Germinal center (tissue), 1 donor: ENCODE measurements at places on chromosomes 2 and 18.
A peak's percentile ranks its signal among the peaks of the same experiment; 100 is the strongest.

DNA sequence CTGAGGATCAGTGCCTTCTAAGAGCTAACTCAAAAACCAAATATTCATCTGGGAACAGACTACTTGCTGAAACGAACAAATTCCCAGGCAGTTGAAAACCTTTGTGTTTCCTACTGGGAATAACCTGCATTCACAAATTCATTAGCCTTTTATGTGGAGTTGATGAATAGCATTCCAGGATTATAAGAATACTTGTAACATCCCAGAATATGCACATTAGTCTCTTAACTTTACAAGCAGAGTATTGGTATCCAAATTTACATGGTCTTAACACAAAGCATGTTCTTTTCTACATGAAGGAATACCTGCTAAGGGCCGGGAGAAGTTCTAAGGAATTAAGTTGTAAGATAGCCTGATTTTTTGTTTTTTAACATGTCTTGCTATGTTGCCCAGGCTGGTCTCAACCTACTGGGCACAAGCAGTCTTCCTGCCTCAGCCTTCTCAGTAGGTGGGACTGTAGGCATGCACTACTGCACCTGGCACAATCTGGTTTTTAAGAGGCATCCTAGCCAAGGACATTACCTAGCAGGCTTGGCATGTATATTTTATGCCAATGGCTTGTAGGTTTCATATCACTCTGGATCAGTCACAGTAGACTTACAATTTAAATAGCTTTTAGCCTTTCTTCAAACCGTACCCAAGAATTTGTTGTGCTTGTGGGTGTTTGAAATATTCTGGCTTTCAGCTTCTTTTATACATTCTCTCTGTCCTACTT is 50.7 kb downstream of the MGAT5 start:
- DNase-seq, result no peak

GRCh38 chr2:106095478-106096298 is 98.4 kb downstream of the UXS1 start:
- no peak for DNase-seq

- no peak for DNase-seq
Measured at GRCh38 chr2:119888680-119889079, 124.2 kb upstream of the EPB41L5 start.

GRCh38 chr2:32553829-32554432 is 73.9 kb upstream of the TTC27 start:
- peak; percentile 58 for DNase-seq

- DNase-seq, result peak; percentile 35
Measured at GRCh38 chr2:174326161-174327020, 8.4 kb upstream of the SP9 start.

DNA sequence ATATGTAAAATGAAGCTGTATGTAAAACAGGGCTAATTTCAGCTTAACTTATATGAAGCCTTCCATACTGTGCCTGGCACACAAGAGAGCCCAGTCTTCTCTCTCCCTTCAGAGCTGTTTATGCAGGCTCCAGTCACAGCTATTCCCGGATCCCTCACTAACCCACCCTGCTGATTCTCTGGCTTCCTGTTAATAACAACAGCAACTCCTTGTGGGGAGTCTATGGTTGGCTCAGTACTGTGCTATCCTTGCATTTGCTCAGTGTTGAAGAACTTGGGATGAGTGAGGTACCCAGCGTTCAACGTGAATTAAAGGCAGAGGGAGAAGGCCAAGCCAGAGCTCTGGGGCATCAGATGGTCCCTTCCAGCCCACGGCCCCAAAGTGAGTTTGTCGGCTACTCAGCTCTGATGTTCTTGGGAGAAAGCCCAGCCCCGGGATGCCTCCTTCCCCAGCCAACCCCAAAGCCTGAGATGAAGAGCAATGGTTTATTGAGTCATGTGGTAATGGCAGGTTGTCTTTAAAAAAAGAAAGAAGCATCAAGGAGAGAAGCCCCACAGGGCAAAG is 43.2 kb downstream of the PSD4 start:
- no peak for DNase-seq

GRCh38 chr2:59584958-59585357 is 968.5 kb downstream of the BCL11A start:
- no peak for DNase-seq

DNA sequence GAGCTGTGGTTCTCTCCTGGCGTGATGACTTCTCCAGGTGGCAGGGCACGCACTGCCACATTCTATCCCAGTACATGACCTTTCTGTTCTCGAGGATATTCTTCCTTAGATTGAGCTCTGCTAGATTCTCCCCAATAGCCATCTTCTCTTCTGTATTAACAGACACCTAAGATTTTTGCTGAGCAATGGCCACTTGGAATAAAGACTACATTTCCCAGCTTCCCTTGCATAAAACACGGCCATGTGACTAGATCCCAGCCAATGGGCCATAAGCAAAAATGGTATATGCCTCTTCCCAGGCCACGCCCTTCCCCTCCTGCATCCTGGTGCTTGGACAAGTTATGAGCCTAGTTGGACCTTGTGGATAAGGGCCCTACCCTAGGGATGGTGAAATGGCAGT is 82.1 kb downstream of the EIF2AK3 start:
- no peak for DNase-seq

DNA sequence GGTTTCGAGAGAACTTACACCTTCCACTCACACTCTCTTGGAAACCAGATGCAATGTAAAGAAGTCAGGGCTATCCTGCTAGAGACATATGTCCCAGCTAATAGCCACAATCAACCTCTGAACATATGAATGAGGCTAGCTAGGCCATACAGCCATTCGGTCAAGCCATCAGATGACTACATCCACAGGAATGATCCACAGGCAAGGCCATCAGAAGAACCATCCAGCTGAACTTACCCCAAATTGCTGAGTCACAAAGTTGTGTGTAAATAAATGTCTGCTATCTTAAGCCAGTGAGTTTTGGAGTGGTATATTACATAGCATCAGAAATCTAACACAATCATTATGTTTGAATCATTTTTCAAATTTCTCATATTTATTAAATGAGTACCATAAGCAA is 5.2 kb upstream of the SPAST start:
- no peak for DNase-seq

DNA sequence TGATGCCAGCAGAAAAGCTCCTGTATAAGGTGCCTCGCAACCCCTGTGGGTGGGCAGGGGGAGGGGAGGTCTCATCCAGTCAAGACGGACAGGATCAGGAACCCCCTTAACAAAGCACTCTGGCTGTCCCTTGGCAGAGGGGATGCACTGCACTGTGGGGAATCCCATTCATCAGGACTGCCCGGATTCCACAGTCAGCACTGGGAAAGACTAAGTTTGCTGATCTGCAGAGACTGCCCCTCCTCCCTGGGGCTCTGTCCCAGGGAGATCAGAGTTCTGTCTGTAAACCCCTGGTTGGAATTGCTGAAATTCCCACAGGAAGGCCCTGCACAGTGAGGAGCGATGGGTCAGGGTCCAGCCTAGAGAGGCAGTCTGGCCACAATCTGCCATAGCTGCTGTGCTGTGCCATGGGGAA is 149.5 kb upstream of the RBBP8 start:
- DNase-seq, result no peak

- no peak for DNase-seq
Measured at GRCh38 chr18:76823587-76824011, 1.2 kb downstream of the ZNF236 start.

DNA sequence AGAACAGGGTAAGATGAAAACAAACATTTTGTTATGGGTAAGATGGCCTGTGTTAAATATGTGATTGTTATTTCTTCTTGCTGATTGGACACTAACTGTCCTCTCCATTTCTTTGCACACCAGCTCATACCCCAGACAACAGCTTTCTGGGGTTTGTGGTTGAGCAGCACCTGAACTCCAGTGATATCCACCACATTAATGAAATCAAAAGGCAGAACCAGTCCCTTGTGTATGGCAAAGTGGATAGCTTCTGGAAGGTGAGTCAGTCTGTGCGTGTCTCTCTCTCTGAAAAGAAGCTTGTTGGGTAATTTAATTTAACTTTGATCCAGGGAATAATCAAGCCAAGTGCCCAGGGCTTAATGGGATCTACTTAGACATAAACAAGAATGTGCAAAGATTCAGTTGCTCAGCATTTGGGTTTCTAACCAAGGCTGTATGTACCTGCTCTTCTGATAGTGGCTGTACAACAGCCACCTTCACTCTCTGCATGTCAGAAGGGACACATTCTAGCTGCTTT is 108.3 kb downstream of the MGAT5 start:
- DNase-seq, result no peak

- no peak for DNase-seq
Measured at GRCh38 chr2:187419808-187420207, 28.2 kb downstream of the CALCRL start.

GRCh38 chr2:20137131-20137571 is 85.7 kb upstream of the LAPTM4A start:
- no peak for DNase-seq

DNA sequence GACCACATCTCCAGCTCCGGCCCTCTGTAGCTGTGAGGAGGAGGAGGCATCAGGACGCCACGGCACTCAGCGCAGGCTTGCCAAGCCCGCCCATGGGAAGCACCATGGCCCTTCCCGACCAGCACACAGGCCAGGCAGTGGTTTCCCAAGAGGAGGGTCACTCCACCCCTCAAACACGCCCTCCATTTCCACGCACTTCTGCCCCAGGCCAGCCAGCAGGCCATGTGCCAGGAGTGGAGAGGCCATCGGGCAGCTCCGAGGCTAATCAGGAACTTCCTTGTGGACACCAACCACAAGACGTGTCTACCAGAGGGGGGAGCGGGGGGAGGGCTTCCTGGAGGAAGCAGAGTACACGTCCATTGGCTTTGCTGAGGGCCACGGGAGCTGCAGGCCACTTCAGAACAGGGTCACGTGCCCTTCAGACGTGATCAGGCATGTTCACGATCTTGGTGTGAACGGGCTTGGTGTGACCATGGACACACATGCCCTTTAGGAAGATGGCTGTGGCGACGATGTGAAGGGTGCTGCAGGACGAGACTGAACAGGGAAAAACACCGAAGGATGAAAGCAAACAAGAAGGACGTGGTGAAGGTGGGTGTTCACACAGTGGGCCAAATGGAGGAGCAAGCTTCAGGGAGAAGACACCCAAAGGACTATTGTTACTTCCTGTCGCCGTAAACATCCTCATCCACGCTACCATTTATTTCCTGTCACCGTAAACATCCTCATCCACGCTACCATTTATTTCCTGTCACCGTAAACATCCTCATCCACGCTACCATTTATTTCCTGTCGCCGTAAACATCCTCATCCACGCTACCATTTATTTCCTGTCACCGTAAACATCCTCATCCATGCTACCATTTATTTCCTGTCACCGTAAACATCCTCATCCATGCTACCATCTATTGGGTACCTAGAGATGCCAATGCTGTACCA is 6.5 kb upstream of the MTERF4 start:
- DNase-seq, result no peak

GRCh38 chr2:28702415-28702861 is 49.2 kb upstream of the PPP1CB start:
- DNase-seq, result no peak

DNA sequence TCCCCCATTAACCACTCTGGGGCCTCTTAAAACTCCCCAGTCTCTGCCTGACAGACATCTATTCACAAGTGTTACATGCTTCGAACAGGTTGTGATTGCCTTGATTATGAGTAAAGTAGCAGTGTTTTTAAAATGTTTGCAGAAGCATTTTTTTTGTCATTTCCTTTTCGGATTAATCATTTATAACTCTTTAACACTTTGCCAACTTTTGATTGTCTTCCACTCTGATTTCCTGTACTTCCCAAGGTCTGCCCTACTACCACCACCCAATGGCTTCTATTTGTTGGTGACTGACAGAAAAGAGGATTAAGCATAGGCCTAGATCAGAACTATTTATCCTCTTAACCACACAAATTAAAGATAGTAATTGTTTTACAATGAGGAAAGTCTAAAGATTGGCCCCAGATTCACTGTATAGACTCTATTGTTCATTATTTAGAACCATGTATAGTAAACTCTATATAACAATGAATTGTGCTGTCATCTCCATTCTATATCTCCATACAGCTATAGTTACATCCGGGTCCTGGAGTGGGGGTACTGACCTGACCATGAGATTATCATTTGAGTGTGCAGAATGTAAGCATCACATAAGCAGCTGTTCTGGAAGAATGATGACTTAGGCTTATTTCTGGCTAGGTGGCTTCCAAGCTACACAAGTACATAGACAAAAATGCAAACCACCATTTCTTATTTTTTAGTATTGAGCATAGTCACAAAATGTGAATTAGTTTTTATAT is 110.3 kb upstream of the RBMS1 start:
- DNase-seq, result no peak

GRCh38 chr18:34871435-34871834 is 161.3 kb downstream of the DTNA start:
- DNase-seq, result no peak

- DNase-seq, result no peak
Measured at GRCh38 chr18:66707473-66707872, 103.6 kb upstream of the CDH19 start.

DNA sequence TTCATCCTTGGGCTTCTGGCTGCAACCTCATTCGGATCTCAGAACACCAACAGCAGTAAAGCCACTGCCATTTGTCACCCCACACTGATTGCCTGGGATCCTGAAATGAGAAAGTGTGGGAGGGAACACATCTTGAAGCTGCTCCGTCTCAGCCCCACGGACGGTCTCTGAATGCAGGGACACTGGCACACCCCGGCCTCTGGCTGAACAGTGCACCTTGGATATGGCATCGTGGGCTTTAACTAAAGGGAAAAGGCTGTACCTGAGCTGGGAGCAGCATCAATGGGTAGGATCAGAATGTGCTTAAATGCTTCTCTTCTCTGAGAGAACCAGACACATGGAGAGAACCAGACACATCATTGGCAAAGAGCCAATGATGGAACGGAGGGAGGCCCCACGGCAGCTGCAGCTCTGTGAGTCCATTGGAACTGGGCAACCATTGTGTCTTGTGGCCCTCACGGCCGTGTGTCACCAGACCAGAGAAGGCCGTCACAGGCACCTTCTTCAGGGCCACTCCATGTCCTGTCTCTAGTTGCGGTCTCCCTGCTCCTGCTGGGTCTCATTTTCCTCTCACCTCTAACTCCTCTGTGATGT is 193.4 kb upstream of the MYT1L start:
- DNase-seq, result no peak

GRCh38 chr2:128636802-128637147 is 318.1 kb upstream of the HS6ST1 start:
- DNase-seq, result no peak

DNA sequence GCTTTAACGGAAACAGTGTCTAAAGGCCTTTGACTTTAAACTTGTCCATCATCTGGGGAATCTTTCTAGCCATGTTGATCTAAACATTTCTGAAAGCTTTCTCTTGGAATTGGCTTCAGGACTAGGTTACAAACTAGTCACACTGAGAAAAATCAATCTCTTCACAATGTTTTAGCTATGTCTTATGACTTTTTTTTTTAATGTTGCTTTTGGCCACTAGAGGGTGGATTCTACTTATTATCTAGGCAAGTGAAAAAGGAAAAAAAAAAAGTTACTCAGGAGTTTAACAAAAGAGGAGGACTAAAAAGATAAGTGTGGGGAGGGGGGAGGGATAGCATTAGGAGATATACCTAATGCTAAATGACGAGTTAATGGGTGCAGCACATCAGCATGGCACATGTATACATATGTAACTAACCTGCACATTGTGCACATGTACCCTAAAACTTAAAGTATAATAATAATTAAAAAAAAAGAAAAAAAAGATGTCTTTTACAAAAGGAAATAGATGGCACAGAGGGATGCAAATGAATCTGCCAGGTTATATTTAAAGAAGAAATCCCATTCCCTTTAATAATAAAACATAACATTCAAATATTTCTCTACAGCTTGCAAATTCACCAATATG is 160.4 kb upstream of the PID1 start:
- peak; percentile 10 for DNase-seq
